ENCODE measurements at places on chromosomes 11 and 22.

- no peak for DNase-seq
Measured at GRCh38 chr11:110098645-110099044, 5.5 kb downstream of the ZC3H12C start.

DNA sequence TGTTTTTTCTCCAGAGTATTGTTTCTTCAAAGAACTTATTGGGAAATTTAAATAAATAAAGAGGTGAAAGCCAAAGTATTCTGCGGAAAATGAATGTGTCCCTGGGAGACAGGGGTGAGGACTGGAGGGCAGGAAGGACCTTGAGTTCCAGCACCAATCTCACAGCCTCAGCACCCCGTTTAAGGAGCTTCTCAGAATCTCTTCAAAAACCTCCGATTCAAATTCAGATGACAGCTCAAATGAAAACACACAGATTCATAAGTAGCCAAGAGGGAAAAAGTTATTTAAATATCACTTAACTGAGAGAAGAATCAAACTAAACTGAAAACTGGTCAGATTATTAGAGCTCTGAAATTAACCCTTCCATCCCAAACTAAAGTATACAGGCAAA is 12.5 kb downstream of the MTMR2 start:
- DNase-seq, result no peak

DNA sequence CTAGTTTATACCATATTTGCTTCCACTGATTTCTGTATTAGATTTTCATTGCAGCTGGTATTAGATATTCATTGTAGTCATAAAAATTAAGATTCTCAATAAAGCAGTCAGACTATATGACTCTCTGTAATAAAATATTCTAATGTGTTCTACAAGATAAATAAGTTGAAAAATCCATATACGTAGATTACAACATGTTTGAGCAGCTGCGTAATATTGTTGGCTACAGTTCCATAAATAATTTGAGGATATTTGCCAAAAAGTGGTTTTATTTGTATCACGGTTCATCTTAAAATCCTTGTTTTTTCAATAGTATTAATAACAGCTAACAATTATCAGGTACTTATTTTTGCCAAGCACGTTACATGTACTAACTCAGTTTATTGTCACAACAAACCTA is 668.6 kb upstream of the CCDC90B start:
- DNase-seq, result no peak

GRCh38 chr11:19345848-19346681 is 105.3 kb upstream of the E2F8 start:
- DNase-seq, result no peak

GRCh38 chr11:17401316-17401715 is 12.9 kb upstream of the KCNJ11 start:
- no peak for DNase-seq

DNA sequence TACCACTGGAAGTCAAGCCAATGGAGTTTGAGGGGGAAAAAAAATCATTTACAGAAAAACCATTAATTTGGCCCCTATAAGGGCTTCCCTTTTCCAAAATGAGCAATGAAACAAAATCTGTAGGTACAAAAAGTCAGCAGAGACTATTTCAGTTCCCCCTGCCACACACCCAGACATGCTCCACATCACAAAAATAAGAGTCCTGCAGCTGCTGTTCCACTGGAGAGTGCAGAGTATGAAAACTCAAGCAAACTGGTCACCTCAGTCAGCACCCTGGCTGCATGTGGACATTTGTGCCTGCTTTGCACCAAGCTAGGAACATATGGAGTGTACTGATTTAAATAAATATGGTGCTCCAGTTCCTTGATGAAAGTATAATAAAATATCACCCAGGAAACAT is 15.1 kb downstream of the POU2AF1 start:
- DNase-seq, result no peak

GRCh38 chr11:25691959-25692358 is 640.0 kb upstream of the ANO3 start:
- DNase-seq, result no peak

GRCh38 chr11:95068549-95068948 is 1.8 kb downstream of the SRSF8 start:
- DNase-seq, result peak; percentile 71

DNA sequence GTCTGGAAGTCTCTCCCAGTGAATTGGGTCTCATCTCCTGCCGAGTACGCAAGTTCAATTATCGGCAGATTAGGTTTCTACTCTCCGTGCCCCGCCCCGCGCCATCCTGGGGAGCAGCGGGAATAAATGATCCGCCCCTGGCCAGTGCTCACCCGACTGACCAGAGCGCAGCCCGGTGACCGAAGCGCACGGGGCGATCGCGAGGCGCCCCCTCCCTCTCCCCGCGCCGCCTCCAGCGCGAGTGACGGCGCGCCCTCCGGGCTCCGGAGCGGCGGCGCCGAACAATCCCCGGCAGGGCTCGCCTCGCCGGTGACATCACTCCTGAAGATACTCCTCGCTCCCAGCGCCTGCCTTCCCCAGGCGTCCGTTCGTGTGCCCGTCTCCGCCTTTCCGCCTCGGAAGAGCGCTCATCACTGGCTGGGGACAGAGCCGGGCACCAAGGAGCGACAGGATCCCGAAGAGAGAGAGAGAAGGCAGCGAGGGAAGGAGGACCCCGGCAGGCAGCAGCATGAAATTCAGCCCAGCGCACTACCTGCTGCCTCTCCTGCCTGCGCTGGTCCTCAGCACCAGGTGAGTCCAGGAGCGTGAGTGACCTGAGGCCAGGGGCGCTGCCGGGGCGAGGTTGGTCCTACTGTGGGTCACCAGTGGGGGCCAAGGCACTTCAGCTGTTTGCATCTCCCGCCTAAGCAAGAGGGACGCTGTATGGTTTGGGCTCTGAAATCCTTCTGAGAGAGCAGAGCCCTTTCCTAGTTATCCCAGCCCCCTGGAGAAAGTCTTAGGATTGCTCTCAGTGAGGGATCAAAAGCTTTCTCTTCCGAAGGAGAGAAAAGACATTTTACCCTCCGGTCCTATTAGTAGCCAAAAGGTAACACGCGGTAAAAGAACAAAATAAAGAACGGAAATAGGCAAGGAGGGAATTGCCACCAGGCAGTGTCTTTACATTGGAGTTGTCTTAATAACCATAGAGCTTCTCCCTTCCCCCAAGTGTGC is at the start of gene LUZP2:
TSS of gene LUZP2 (plus strand) at position 318 of the 990 bp plus-strand sequence.
- DNase-seq, result no peak

DNA sequence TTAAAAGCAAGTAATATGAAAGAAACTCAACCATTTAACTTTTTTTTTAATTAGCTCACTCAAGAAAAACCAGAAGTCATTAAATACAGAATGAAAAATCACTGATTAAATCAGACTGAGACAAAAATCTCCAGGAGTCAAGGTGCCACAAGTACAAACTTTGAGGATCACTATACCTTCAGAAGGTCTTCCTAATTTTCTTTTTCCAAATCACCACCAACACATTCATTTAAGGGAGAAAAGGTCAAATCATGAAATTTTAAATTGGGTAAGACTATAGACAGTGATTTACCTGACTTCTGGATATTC is 32.3 kb downstream of the PITPNB start:
- no peak for DNase-seq

GRCh38 chr11:102653744-102654291 is 28.7 kb upstream of the MMP20 start:
- no peak for DNase-seq

GRCh38 chr11:132330515-132330914 is 960.1 kb downstream of the NTM start:
- DNase-seq, result no peak

DNA sequence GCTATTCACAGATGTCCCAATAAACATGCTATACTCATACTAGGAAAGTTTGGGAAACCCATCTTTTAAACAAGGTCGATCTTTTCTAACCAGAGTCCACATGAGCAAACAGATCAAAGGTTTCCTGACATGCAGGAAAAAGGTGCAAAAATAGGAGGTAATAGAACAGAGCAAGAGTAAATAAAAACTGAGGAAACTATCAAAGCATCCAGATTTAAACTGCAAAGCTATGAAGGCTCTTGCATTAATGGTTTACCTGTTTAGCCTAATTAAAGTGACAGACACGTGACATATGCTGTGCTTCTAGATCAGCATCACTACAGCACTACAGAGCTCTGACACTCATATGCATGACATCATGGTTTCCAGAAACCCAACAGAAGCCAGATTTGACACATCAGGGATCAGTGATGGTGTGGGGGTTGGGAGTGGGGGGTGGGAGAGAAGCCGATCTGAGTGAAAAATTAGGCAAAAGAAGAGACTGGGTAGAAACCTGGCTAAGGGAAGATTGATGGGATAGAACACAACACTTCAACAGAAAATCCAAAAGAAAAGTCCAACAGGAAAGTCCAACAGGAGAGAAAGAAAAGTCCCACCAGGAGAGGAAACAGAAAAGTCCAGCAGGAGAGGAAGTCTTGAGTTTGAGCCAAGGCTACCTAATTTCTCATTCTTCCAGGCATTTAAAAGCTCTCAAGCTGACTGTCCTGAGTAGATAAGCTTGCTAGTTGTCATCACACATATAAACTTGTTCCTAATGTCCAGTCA is 262.3 kb downstream of the SOX6 start:
- DNase-seq, result no peak

DNA sequence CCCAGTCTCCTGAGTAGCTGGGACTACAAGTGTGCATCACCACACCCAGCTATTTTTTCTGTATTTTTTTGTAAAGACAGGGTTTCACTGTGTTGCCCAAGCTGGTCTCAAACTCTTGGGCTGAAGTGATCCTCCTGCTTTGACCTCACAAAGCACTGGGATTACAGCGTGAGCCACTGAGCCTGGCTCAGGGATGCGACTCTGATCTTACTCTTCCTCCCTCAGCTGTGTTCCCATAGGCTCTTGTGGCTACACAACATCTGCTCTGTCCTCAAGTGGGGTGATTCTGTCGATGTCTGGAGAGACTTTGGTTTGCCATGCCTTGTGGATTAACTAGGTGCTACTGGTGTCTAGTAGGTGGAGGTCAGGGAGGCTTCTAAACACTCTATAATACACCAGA is 127.0 kb upstream of the SERPIND1 start:
- DNase-seq, result no peak

DNA sequence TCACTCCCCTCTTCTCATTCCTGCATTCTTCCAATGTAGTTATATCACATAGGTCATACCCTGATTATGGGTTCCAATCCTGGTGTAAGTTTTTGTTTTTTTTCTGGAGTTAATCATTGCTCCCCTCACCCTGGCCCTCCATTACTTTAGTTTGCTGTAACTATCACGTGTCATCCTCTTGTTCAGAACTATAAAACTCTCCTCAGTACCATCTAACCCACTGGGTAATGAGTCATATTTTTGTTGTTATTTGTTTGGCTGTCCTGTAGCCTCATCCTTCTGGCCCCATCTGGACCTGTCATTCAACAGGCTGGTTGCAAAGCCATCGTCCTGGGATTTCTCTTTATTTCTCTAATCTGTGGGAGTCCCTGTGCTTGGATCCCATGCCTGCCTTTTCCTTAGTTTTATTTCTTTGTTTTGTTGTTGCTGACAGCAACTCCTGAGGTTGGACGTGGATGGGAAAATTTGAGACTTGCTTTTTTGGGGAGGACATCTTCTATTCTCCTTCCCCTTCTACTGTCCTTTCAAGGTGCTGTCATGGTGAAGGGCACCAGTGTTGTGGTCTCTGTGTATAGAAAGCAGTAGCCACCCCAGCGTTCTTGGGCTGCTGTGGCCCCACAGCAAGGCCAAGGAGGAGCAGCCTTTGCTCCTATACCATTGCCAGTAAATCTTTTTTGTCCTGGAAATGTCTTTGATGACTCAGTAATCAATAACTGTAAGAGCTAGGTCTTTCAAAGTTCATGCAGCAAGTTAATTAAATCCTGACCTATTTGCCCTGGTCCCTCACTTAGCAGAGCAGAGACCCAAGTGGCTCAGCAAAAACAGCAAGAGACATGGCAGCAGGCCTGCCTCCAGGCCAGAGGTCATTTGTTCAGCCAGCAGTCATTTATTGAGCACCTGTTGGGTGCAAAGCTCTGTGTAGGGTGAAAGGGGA is 82.5 kb downstream of the C22orf31 start:
- no peak for DNase-seq

DNA sequence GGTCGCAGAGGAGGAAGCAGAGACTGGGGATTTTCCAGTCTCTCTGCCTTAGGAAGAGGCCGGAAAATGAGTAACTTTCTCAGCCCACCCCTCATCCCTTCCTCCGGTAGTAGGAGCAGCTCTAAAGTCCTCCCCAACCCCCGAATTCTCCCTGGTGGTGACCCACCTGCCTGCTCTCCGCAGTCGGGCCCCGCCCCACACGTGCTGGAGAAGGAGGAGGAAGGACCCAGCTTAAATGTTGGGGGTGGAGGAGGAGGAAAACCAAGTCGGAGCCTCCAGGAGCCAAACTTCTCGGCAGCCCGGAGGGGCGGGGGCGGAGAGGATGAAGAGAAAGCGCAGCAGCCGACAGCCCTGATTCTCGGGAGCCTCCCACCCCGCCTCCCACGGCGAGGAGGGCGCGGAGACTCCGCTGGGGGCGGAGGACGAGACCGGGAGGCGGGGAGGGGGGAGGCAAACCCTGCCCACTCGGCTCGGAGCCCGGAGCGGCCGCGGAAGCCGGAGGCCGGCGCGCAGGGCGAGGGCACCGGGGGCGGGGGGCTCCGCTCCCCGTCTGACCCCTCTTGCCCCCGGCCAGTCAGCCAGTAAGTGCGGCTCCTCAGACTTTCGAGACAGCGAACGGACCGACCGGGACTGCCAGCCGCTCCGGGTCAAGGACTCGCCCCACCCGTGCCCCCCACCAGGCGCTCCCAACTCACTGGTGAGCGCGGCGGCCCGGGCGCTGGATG is at the start of gene TPBGL:
TSS of gene TPBGL (plus strand) at position 464 of the 725 bp plus-strand sequence. CDS start 276 bp downstream, outside the sequence.
- peak; percentile 26 for DNase-seq

DNA sequence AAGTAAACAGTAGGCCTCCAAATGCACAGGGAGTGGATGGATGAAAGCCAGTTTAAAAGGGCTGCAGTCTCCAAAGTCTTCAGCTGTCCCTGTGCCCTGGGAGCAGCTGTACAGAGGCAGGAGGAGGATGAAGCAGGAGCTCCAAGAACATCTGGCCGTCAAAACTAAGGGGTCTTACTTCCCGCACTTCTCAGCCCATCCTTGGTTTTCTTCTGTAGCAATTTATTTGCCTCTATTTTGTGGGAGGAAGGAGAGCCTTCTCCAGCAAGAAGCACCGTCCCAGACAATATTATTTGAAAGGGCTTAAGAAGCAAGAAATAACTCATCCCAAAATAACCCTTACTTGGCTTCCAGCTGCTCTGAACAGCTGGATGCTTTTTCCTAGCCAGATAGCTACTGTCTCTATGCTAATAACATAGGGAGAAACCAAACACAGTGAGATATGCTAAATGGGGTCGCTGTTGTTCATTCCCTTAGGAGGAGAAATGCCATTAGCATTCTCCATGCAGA is 133.2 kb downstream of the SPATA19 start:
- no peak for DNase-seq

GRCh38 chr11:108616549-108616948 is 23.0 kb upstream of the EXPH5 start:
- DNase-seq, result no peak

GRCh38 chr11:127925475-127925874 is 661.9 kb downstream of the ETS1 start:
- DNase-seq, result no peak

DNA sequence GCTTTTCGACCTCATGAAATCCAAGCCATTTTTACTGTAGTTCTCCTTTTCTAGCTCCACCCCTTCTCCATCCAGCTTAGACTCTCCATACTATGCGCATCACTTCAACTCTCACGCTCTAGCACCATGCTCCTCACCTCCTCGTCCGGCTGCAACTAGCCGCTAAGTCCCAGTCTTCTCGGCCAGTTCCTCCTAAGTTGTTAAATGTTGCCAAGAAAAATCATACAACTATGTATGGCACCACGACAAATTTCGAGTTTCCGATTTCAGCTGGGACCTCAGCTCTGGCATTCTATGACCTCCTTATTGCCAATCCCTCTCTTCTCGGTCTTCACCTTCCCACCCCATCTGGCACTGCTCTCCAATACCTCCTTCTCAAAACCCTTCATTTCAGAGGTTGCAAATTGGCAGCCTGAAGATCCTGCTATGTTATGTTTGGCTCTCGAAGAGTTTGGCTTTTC is 1.0 kb downstream of the ZNF70 start:
- no peak for DNase-seq
